ENCODE measurements at places on chromosomes 6 and 20. TPM values are rescaled to one million over a fixed set of nuclear protein-coding genes. Genes with fewer than 3 reads are reported as not detected.

FLRT3 gene
- 0.09 TPM for total RNA-seq

GPLD1 gene
- total RNA-seq = 1.7 TPM

DNA sequence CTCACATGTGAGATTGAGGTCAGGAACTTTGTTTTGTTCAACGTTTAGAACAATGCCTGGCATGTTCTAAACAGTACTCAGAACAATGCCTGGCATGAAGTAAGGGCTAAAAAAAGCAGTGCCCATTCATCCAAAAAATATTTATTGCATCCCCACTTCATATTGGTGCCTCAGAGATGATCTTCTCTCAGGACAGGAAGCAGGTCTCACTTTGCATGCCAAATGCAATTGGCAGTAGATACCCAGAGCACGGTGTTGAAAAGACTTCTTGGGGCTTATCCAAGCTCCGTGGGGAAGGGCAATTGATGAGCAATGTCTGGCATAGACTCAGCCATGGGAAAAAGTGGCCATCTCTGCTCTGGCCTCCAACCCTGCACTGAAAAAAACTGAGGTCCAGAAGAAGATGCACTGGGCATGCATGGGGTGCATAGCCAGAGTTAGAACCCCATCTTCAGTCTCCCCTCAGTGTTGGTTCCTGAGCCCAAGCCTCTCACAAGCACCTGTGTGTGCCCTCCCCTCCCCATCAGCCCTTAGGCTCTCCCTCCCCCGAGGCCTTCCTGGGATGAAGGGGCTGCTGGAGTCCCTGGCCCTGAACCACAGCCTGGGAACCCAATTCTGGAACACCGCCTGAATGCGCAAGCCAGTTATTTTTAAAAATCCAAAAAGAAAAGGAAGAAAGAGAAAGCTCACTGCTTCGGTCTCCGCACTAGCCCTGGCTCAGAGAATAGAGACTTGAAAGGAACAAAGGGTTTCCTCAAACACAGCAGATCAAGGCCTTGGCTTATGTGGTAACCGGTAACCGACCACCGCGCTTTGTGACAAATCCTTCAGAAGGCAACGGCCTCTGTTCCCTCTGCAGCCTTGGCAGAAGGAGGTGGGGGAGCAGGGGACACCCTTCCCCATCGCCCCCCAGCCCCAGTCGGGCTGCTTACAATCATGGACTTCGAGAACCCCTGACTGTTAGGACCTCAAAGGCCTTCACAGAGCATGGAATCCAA, 78.5 kb upstream of the SIRPA start:
- no peak overlapping the region for H3K27ac ChIP-seq
- H3K4me1 ChIP-seq = peaks cover 44% of the 10 kb centered on the region
- DNase-seq = no peak
- H3K4me3 ChIP-seq = no peak overlapping the region
- H3K27me3 ChIP-seq = no peaks in the 10 kb centered on the region

LY6G6D gene
- total RNA-seq = not detected

DNA sequence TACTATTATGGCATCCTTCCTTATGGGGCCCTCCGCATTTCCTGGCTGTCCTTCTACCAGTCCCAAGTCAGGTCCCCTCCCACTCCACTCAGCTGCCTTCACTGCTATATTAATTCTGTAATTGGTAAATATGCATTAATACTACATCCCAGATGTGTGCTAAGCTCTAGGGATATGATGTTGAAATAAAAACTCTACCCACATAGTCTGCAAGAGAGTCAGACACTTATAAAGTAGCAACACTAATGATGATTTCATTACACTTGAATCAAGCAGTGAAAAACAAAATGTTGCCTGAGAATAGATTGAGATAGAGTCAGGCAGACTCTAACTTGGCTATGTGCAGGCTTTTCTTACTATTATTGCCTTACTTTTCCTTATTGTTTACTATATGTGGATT, 62.4 kb downstream of the AIG1 start:
- H3K27me3 ChIP-seq = no peaks in the 10 kb centered on the region
- DNase-seq = no peak
- no peak overlapping the region for H3K27ac ChIP-seq
- no peaks in the 10 kb centered on the region for H3K4me1 ChIP-seq

SYNDIG1 gene
- total RNA-seq = 3.5 TPM

DNA sequence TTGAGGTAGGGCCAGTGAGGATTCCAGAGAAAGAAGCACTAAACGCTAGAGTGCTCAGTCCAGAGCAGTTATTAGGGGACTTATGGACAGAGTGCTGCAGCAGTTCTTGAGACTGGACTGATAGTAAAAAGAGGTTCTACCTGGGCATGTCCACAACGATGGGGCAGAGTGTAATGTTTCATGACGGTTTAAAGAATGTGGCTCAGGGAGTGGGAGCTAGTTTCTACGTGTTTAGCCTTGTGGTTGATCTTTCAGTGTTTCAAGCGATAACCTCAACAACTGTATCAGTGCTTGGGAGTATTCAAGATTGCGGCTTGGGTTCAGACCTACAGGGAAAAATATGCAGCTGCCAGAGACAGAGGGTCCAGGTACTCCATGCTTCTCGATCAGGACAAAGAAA, 67.1 kb downstream of the TULP4 start:
- H3K27ac ChIP-seq = no peak overlapping the region
- no peaks in the 10 kb centered on the region for H3K36me3 ChIP-seq
- no peak overlapping the region for H3K4me3 ChIP-seq
- DNase-seq = no peak

ZNF831 gene
- total RNA-seq = 29.2 TPM

GRCh38 chr6:167103041-167103891, 19.6 kb upstream of the CCR6 start:
- no peaks in the 10 kb centered on the region for H3K36me3 ChIP-seq
- H3K4me3 ChIP-seq = no peak overlapping the region
- H3K4me1 ChIP-seq = peaks cover 12% of the 10 kb centered on the region
- no peaks in the 10 kb centered on the region for H3K27me3 ChIP-seq
- peak; percentile 85 for DNase-seq

GRCh38 chr20:24598346-24598745, 128.9 kb downstream of the SYNDIG1 start:
- H3K27me3 ChIP-seq = no peaks in the 10 kb centered on the region
- no peak for DNase-seq
- H3K4me3 ChIP-seq = no peak overlapping the region
- H3K36me3 ChIP-seq = no peaks in the 10 kb centered on the region
- H3K4me1 ChIP-seq = no peaks in the 10 kb centered on the region
- no peak overlapping the region for H3K27ac ChIP-seq

DNA sequence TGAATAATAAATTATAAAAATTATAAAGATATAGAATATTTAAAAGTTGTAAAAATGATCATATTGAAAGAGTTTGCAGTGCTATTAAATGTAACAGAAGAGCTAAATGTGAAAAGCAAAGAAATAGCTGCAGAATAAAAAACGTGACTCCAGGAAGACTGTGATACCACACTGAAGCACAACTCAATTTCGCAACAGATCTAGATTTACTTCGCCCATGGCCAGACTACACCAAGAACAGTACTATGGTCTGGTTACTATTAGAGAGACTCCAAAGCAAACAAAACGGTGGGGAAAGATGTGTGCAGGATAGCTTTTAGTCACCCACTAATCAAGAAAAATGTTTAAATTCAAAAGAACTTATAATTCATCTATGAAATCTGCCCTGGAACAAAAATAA, 1.9 kb downstream of the CHD6 start:
- no peak for DNase-seq
- H3K4me1 ChIP-seq = peaks cover 60% of the 10 kb centered on the region
- H3K36me3 ChIP-seq = no peaks in the 10 kb centered on the region
- no peak overlapping the region for H3K4me3 ChIP-seq
- H3K27me3 ChIP-seq = no peaks in the 10 kb centered on the region

TAAR5 gene
- total RNA-seq = not detected

BANF2 gene
- not detected for total RNA-seq

DNA sequence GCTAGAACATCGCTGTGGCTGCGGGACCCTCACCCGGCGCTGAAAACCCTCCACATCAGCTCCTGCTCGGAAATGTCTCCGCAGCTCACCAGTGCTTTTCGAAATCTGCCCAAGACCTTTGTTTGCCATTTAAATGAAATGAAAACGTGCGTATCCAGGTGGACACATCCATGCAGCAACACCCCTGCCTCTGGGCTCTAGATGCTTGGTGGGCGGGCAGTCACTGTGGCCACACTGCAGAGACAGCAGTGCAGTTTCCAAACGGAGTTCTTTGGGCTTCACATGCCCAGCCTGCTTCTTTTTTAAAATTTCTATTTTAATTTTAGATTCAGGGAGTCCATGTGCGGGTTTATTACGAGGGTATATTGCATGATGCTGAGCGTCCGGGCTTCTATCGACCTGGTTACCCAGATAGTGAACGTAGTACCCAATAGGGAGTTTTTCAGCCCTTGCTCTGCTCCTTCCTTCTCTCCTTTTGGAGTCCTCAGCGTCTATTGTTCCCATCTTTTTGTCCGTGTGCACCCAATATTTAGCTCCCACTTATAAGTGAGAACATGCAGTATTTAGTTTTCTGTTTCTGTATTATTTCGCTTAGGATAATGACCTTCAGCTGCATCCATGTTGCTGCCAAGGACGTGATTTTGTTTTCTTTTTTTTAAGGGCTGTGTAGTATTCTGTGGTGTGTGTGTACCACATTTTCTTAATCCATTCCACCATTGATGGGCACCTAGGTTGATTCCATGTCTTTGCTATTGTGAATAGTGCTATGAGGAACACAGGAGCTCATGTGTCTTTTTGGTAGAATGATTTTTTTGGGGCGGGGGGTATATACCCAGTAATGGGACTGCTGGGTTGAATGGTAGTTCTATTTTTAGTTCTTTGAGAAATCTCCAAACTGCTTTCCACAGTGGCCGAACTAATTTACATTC, 4.8 kb upstream of the TUBB2B start:
- no peaks in the 10 kb centered on the region for H3K36me3 ChIP-seq
- H3K4me3 ChIP-seq = peak overlapping the region; percentile 64
- H3K27me3 ChIP-seq = peaks cover 72% of the 10 kb centered on the region
- DNase-seq = no peak
- H3K27ac ChIP-seq = no peak overlapping the region

DNA sequence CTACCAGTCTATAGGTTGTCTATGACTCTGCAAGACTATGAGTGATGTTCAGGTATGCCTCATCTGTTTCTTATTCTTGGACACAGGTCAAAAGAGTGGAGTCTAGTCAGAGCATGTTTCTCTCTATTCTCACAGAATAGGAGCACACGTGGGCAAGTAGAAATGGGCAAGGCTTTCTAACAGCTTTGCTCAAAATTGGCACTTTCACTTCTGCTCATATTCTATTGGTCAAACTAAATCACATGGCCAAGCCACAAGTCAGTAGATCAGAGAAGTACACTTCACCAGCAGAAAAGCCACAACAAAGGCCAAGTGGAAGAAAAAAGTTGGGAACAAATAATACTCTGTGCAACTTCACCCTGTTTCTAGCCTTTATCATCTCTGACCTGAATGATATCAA, 354.5 kb upstream of the SYNCRIP start:
- no peak overlapping the region for H3K4me3 ChIP-seq
- no peak overlapping the region for H3K27ac ChIP-seq
- H3K27me3 ChIP-seq = no peaks in the 10 kb centered on the region

Data from spleen (tissue), 13 donors.